ENCODE measurements at places on chromosomes 5 and 9.

GRCh38 chr9:94287877-94288513, 28.9 kb downstream of the ZNF169 start:
- DNase-seq: no peak

GRCh38 chr9:77085416-77085815, 66.0 kb downstream of the FOXB2 start:
- DNase-seq: no peak

DNA sequence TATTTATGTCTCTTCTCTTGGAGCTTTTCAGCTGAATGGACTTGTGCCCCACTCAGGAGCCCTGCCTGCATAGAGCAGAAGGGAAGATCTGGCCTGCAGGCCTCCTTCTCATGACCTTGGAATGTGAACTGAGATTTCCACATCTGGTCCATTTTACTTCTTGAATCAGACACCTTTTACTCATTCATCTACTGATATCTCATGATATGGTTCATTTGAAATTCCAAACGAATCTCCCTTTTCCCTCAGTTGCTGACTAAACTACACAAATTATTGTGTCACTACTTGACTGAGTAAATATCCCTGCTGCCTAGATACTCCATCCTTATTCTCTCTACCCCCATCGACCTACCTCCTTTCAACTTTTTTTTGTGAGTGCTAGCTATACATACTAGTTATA, 138.7 kb downstream of the PLCXD3 start:
- DNase-seq: no peak

DNA sequence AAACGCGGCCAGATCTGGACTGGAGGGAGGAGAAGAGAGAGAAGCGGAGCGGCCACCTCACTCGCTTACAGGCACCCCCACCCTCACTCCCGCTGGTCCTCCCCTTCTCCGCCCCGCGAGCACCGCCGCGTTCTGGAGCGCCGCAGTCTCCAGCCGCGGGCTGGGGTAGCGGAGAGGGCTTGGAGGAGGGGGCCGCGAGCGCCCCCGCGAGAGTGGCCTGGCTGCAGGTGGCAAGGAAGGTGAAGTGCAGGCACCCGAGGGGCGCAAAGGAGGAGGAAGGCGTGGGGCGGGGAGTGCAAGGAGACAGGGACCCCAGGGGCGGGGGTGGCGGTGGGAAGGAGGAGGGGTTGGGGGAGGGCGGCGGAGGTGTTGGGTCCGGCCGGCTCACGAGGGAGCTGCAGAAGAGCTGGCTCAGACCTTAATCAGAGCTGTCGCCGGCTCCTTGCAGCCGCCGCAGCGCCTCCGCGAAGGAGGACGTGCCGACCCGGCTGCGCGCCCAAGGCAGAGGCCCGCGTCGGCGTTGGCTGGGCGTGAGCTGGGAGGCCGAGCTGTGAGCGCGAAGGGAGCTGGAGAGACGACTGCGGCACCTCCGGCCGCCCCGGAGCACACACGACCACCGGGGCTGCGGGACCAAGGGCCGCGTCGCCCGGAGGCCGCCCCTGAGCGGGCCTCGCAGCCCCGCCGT, at the start of gene DMRT3:
DMRT3 (plus strand) TSS at position 398 of the 685 bp plus-strand sequence. CDS start 347 bp downstream, outside the sequence.
- DNase-seq: no peak

DNA sequence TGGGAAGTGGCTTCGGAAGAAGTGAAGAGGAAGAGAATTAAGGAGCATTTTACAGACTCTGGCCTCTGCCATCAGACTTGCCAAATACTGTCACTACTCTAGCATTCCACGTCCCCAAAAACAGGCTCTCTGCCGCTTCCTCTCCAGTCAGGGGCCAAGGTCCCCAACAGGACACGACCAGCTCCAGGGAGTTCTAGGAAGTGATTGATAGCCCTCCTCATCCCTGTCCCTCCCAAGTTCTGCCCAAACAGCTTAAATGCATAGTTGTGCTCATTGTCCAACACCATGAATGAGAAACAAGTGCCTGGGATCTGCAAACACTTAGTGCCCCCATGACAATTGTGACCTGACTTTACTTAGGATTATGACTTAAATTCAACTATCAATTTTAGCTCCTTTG, 96.5 kb downstream of the MED10 start:
- DNase-seq: no peak

DNA sequence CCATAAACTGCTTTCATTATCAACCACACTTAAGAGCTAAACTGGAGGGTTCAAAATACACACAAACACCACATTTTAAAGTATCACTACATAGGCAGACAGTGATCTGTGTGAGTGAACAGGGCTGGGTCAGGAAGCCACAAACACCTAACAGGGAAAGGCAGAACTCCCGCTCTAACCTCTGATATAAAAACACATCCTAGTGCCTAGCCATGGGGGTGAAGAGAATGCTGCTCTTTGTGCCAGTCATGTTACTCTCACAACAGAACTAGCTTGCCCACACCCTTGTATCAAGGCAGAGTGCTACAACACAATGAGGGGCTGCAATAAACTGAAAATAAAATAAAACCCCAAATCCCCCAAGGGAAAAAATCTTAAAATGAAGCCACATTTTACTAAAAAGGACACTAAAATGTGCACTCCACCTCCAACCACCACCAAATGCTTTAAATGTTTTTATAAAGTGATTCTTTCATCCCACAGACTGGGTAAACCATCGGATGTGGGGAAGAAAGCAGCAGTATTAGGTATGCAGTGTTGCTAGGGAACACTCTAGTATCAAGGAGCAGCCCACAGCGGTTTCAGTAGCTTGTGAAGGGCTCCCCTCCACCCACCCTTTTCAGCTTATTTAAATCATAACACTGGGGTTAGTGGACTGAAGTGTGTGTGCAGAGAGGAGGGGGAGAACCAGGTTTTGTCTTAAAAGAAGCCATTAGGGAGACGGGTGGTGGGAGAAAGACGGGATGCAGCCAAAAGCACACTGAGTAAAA, 64.5 kb downstream of the TMEM161B start:
- DNase-seq: no peak

GRCh38 chr5:56066931-56067450, 72.2 kb upstream of the IL6ST start:
- DNase-seq: no peak

DNA sequence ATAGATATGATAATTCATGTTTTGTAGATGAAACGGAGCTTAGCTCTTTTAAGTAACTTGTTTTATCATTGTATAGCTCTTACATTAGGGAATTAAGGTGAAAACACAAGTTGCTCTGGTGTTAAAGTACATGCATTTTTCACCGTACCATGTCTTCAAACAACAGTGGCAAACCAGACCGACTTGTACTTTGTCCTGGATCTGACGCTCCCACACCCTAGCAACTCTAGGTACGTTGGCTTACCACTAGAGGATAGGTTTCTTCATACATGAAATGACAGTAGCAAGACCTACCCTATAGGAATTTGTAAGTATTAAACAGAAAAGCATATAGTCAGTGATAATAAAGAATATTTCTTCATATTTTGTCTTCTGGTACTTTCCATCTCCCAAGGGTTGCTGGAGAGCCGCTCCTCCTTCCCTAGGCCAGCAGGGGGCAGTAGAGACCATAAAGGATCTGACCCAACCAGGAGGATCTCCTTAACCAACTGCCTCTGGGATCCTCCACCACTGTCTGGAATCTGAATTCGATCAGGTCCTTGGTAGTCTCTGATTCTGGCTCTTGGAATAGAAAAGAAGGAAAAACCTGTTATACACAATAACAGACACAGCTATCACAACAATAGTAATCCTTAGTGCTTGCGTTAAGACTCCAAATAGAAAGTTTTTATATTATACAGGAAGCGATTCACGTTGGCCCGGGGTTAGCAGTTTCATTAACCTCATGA, 136.7 kb downstream of the CAVIN4 start:
- no peak for DNase-seq

GRCh38 chr9:36935332-36935731, 98.7 kb downstream of the PAX5 start:
- no peak for DNase-seq

DNA sequence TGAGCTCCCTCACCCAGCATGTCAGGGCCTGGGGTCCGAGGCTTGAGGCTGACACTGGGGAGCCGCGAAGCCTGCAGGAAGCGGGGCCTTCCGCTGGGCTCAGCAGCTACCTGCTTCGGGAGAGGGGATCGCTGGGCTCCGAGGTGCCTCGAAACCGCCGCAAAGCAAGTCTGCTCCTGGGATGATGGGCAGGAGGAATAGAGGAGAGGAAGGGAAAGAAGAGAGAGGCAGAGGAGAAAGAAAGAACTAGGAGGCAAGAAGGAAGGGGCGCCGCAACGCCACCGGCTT, 1.5 kb upstream of the PRDM12 start:
- no peak for DNase-seq

DNA sequence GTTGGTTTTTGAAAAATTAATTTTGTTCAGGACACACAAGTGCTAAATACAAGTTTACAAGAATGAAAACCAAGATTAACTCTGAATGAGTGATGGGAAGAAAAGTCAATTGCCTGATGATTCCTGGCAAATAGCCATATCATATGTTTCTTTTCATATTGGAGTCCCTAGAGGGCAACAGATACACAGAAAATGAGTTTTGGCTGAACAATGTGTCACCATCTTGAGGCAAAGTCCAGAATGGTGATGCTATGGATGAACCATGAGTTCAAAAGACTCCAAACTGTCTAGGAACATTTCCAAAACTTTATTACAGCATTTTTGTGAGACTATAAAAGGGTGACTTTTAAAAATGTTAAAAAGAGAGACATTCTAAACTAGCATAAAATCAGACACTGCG, 382.9 kb downstream of the TMEM161B start:
- DNase-seq: no peak

DNA sequence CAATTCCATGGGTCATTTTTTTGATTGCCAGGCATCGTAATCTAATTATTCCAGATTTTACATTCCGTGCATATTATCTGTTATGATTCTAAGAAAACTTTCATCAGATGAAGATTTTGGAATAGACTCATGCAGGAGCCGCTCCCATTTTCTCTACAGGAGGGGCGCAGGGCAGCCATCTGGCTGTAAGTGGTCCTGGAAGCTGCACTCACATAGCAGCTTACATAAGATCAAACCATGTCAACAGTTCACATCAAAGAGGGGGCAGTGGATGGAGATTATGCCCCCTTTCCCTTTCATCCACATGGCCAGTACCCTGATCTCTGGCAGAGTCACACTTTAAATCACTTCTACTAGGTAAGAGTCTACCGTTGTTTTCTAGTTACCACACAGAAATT, 73.3 kb upstream of the PCA3 start:
- DNase-seq: no peak

- DNase-seq: no peak
Observed at GRCh38 chr5:75869891-75870290, 152.7 kb upstream of the POC5 start.

GRCh38 chr5:127313847-127314473, 23.4 kb downstream of the MEGF10 start:
- DNase-seq: no peak

DNA sequence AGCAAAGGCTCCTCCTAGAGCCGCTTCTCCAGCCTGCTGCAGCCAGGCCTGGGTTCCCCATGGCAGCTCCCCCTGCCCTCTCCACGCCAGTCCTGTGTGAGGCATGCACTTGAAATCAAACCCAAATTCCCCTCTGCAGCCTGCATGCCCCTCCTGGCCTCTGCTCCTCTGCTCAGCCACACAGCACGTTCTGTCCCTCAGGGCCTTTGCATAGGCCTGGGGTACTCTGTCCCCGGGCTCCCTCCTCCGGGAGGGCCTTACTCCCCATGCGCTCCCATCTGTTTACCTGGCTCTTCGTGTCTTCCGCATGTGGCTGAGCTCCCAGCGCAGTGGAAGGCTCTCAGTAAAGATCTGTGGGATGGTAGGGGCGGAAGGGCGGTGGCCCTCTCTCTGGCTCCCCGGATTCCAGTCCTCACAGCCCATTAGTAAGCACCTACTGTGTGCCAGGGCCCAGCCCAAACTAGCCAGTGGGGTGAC, 203.5 kb upstream of the IER5L start:
- peak; percentile 69 for DNase-seq

DNA sequence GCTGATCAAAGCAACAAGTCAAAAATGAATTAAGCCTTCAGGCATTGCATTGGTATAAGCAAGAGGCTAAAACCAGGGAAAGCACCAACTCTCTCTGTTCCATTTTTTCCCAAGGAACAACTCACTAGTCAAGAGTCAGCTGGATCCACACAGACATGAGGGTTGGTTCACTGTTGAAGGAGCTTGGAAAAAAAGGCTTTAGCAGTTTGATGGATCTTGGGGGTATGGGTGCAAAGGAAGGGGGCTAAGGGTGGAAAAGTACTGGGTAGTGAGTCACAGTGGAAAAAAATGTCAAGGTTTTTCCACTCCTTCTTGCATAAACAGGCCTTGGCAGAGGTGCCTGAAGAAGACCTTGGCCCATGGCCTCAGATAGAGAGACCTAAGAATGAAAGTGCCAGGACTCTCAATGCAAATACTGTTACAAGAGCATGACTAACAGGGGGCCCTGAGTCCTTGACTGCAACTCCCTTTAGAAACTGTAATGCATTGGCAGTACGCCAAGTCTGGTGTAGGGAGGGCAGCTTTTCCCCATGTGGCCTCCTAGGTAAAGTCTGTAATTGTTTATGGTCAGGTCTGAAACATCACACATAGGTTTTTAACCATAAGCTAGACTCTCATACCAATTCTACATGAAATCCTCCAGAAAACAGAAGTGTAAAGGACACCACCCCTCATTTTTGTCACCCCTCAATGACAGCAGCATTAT, 23.7 kb downstream of the ACTL7A start:
- DNase-seq: peak; percentile 40

- DNase-seq: peak; percentile 71
Observed at GRCh38 chr5:148733601-148734438, 79.5 kb upstream of the HTR4 start.

GRCh38 chr5:157729858-157730257, 1.4 kb upstream of the THG1L start:
- no peak for DNase-seq

GRCh38 chr5:143350751-143351602, 52.5 kb downstream of the NR3C1 start:
- DNase-seq: no peak

GRCh38 chr5:168525856-168526255, 3.2 kb upstream of the FBLL1 start:
- no peak for DNase-seq

GRCh38 chr5:82097-82496, 9.9 kb upstream of the PLEKHG4B start:
- no peak for DNase-seq

GRCh38 chr5:147985608-147986007, 78.2 kb upstream of the SPINK5 start:
- no peak for DNase-seq

GRCh38 chr9:121404906-121405305, 34.9 kb upstream of the STOM start:
- DNase-seq: no peak

DNA sequence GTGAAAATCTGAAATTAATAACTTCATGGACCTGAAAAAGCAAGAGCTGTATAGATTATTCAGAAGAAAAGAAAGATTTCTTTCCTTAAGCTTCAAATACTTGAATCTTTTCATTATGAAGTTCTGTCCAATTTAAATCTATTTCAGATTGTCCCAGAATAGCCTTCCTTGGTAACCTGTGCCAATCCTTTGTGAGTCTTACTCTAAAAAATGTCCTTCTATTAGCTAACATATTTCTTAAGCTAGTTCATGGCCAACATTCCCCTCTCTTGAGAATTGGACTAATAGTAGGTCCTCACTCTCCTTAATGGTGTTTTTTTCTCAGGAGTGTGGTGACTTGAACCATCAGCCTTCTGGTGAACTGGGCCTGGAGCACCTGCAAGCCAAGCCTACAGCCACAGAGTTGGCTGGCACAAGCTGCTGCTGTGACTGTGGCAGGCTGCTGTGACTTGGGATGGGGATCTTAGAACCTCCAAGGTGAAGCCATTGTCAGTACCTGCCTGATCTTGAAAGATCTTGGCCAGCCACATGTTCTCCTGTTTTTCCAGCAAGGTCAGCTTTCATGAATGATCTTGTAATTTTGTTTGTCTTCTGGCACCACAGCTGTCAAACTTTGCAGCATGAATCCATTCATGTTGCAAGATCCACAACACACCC, 262.6 kb upstream of the MAP3K1 start:
- DNase-seq: no peak

- peak; percentile 84 for DNase-seq
Observed at GRCh38 chr9:18442629-18443491, 31.1 kb upstream of the ADAMTSL1 start.

All from left lung (tissue), 14 donors.